Renal cortex interstitium (tissue), 15 donors: ENCODE measurements at places on chromosomes 2 and 18. TPM values are rescaled to one million over a fixed set of nuclear protein-coding genes. Genes with fewer than 3 reads are reported as not detected.

DNA sequence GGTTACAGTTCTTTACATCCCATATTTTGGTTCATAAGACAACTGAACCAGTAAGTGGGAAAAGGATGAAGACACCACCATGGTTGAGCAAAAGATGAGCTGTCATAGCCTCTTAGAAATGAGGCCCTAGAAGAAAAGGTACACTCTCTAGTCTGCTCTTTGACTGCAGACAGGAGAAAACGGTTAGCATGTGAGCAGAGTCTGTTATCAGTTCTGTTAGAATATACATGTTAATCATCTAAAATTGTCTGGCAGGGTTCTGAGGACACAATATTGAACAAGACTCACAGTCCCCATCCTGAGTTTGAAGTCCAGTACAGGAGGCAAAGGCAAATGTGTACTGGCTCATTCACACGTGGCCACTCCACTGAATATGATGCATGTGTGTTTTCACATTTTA is 78.1 kb downstream of the MBOAT2 start:
- DNase-seq = no peak

DNA sequence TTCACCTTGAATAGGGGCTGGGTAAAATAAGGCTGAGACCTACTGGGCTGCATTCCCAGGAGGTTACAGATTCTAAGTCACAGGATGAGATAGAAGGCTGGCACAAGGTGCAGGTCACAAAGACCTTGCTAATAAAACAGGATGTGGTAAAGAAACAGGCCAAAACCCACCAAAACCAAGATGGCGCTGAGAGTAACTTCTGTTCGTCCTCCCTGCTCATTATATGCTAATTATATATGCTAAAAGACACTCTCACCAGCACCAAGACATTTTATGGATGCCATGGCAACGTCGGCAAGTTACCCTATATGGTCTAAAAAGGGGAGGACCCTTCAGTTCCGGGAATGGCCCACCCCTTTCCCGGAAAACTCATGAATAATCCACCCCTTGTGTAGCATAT is 711.5 kb upstream of the KLHL29 start:
- no peak for DNase-seq

DNA sequence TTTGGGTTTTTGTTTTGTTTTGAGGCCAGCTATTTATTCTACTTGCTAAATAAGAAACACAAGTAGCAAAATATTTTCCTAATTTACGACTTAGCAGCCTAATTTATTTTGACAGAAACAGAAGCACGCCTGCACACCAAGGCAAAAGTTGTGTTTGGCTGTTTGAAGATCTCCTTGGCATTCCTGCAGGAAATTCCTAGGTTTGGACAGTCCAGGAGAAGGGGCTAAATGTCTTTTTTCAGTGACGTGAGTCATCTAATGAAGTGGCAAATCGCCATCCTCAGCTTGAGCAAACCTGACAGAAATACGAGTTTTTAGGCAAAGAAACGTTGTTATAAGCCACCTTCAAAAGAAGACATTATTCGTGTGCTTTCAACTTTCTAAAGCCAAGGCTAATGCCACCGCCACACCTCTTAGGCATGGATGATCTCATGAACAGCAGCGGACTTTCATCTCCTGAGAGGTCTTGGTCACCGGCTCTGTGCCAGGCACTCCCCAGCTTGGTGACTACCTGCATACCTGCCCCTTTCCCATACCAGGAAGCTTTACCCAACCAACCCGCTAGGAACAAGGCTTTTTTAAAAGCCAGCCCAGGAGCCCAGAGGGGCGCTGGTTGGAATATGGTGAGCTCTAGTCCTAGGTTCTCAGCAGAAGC is 30.9 kb downstream of the STK39 start:
- DNase-seq = no peak

DNA sequence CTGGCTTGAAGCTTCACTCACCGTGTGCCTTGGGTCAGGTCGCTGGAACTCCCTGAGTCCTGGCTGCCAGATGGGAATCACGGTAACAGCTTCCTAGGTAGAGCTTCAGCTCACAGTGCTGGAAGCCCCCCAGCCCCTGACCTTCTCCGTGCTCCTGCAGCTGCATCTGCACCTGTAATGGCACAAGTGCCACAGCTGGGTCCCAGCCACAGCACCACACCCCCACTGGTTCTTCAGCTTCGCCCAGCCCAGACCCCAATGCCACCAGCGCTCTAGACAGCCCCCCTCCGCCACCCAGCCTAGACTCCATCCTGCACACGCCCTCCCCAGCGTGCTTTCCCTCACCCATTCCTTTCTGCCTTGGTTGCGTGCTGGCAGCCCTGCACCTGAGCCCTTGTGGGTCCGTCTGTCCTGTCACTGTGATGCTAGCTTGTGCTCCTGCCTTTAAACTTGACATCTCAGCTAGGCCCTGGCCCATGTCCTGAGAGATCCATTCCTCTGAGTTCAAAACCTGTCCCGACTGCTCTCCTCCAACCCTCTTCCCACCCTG is 7.6 kb upstream of the ESPNL start:
- DNase-seq = no peak

Gene THADA
- polyA plus RNA-seq = 43.5 TPM

Gene GPR45
- polyA plus RNA-seq = 0.11 TPM

Gene SCN9A
- polyA plus RNA-seq = 1.8 TPM

GRCh38 chr18:40380686-40381439 is 1574.2 kb upstream of the PIK3C3 start:
- no peak for DNase-seq

DNA sequence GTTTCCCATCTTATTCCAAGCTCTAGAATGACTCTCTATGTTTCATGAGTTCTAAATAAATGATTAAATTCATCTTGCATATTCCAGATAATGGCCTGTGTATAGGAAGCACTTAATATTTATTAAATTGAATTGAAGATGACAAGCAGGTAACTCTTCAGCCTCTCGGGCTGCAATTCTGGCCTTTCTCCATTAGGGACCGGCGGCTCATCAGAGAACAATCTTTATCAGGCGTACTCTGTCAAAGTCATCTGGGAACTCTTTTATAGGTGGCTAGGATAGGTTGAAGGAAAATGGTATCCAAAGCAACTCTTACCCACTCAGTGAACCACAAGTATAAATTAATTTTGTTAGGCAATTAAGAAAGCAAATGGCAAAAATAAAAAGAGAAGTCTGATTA is 308.5 kb downstream of the NOL4 start:
- no peak for DNase-seq
